ENCODE measurements at places on chromosomes 1 and 21.

- no peak for DNase-seq
These were observed 2.1 kb upstream of the S100A10 start for GRCh38 chr1:151995774-151996173.

- no peak for DNase-seq
These were observed 90.9 kb downstream of the LRRC8C start for GRCh38 chr1:89723863-89724262.

DNA sequence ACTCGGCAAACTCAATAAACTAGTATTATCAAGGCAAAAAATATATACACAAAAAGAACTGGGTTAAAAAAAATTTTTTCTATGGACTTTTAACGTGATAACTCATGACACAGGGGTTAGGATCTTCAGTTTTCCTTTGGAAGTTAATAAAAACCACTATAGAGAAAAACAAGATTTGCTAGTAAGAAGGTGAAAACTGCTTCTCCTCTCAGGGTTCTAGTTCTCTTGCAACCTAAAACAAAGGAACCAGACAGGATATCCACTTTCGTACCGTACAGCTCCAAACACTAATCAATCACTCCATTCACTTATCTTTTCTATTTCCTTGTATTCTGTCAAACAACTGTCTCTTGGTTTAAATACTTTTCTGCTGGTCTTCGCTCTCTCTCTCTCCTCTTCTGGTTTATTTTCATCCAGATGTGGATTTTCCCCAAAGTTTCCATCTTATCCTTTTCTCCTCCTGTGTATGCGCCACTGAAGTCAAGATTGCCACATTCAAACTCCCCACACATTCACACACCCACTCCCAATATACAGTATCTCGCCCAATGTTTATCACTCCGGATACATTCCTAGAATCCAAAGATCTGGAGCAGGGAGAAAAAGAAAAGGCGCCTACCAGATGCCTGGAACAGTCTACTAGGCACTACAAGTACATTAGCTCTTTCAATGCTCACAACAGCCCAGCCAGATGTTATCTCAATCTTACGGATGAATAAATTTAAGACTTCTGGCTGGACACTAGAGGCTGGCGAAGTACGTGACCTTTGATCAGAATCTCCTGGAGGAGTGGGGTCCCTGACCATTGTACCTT is 775 bp upstream of the PRPF38B start:
- no peak for DNase-seq

- DNase-seq, result no peak
These were observed 139.0 kb downstream of the GLIS1 start for GRCh38 chr1:53600001-53600400.

GRCh38 chr1:116738673-116739370 is 15.4 kb upstream of the CD2 start:
- peak; percentile 90 for DNase-seq

DNA sequence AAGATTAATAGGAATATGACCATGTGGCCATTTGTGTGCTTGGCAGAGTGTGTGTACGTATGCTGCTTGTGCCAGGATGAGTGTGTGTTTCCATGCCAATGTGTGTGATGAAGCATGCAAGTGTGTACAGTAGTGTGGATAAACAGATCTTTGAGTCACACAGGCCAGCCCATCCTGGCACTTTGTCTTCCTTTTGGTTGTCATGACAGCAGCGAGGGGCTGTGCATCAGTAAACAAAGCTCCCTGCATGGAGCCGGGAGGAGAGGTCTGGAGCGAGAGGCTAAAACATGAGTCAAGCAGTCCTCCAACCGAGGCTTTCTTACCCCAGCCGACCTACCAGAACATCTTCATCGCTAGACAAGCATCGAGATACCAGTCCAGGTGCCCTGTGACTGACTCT is 221.2 kb downstream of the CACNA1E start:
- DNase-seq, result no peak

GRCh38 chr1:33255347-33256220 is 708 bp upstream of the ZNF362 start:
- peak; percentile 64 for DNase-seq

- peak; percentile 53 for DNase-seq
These were observed 4.3 kb downstream of the TCHH start for GRCh38 chr1:152110860-152111514.

DNA sequence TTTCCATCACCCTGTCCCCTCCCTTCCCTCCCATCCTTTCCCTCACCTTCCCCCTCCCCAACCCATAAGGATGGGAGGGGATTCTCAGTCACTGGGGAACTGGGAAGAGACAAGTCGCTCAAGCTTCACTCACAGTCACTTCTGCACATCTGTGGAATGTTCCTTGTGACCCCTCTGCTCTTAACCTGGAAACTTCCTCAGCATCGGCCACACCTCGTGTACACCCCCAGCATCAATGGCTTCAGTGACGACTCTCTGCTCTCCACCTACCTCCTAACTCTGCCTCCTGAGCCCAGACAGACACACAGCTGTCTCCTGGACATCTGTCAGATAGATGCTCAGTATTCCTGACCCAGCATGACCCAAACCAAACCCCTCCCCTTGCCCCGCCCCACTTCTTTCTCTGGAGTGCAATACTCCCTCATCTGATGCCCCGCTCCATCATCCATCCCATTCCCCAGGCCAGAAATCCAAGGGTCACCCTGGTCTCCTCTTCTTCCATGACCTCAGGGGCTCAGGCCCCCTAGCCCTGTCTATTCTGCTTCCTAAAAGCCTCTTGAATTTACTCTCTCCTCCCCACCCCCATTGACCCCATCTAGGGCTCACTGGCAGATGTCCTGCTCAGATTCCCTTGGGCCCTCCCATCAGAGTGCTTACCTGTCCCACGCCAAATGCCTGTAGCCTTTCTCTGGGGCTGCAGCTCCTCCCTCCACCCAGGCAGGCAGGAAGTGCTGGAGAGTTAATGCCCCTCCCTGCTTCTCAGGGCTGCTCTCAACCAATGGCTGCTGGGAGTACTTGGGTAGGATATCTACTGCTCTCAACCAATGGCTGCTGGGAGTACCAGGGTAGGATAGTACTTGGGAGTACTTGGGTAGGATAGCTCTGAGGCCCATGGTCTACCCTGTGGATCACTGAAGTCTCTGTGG is 83.1 kb upstream of the CSF3R start:
- DNase-seq, result no peak

DNA sequence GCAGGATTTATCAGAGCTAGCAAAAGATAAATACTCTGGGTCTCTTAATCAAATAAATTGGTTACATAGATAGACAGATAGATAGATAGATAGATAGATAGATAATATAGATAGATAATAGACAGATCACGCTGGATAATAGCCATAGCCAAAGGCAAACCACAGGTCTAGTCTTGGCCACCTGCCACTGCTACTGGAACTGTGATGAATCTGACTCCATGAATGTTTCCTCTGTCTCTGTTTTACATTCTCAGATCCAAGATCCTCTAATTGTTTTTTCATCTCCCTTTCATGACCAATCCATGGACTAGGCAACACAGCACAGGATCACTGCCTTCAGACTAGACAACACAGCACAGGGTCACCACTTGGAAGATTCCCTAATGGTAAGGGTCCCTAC is 444.7 kb upstream of the NFIA start:
- no peak for DNase-seq

DNA sequence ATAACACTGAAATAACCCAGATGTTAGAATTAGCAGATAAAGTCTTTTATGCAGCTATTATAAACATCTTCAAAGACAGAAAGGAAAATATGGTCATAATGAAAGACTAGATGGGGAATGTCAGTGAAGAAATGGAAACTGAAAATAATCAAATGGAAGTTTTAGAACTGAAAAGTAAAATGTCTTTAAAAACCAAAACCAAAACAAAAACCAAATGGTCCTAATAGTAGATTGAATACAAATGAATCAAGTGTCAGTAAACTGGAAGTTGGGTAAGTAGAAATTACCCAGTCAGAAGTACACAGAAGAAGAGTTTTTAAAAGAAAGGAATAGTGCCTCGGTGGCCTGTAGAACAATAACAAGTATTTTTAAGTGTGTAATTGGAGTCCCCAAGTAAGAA is 72.7 kb downstream of the SYCP1 start:
- no peak for DNase-seq

- DNase-seq, result no peak
These were observed 74.8 kb downstream of the ATP5PO start for GRCh38 chr21:33840771-33841170.

DNA sequence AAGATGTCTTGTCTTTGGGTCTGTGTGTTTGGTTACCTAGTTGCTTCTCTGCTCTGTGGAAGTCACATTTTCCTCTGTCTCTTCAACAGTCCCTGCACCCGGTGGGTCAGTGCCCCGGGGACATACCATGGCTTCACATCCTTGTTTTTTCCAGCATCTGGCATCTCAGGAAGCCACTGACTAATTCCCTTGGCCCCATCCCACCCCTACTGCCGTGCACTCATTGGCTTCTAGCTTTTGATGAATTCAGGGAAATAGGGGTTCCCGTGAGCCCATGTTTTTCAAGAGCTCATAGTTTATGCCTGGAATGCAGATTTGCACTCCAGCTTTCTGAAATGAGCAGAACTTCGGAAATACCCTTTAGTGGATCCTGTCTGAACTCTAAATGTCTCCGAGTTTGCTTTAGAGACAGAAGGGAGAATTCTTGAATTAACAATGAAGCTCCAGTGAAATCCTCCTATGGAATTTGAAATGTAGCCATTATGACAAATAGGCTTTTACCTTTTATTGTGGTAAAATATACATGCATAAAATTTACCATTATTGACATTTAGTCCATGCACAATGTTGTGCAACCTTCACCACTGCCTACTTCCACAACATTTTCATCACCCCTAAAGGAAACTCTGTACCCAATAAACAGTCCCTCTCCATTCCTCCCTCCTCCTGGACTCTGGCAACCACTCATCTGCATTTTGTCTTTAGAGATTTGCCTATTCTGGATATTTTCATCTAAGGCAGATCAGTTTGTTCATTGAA is 67.5 kb downstream of the CLIC6 start:
- DNase-seq, result no peak

DNA sequence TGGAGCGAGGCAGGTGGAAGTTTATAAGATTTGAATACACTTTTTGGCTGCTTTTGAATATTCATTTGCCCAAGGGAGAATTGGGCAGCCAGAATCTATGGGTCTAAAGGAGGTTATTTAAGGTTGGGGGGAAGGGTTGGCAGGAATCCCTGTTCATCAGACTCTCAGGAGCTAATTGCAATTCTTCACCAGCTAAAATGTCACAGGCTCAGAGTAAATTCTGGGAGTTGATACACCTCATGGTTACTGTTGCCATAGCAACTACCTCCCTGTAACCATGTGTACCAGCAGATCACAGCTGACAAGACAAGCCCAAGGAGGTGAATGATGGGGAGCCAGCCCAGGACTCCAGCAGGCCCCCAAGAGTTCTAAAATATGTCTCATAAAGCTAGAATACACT is 75.5 kb downstream of the CAMK2N1 start:
- DNase-seq, result no peak

- no peak for DNase-seq
These were observed 58.2 kb downstream of the GADD45A start for GRCh38 chr1:67743072-67743725.

- DNase-seq, result no peak
These were observed 66.4 kb upstream of the CCDC190 start for GRCh38 chr1:162927421-162927820.

- DNase-seq, result no peak
These were observed 40.0 kb upstream of the OSBPL9 start for GRCh38 chr1:51576923-51577322.

- no peak for DNase-seq
These were observed 64.8 kb downstream of the TP53BP2 start for GRCh38 chr1:223780949-223781348.

GRCh38 chr1:211111351-211111750 is 22.6 kb downstream of the KCNH1 start:
- no peak for DNase-seq

DNA sequence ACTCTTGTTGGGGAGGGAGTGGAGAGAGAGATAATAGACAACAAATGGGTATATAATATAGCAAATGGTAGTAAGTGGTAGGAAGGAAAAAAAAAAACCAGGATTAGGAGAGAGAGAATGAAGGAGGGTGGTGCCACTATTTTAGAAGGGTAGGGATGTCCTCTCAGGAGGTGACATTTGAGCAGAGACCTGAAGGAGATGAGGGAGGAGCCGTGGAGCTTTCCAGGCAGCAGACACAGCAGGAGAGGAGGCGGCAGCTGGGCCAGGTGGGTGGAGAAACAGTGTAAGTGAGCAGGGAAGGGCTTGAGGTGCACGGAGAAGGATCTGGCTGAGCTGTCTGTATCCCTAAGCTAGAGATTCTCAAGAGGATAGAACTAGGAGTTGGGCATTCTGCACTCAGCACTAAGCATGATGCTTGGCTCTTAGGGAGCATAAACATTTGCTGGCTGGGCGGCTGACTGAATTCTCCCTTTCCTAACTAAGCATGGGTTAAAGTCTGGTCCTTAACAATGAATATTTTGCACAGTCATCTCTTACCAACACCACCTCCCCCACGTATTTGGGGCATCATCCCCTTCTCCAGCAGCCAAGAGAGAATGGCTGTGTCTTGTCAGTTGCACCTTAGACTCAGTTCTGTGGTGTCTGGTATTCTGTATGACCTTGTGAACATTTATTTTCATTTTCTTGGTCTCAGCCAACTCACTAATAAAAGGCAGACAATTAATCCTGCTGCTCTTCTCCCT is 27.6 kb upstream of the SARS1 start:
- DNase-seq, result no peak

- DNase-seq, result no peak
These were observed 29.7 kb downstream of the EPHA2 start for GRCh38 chr1:16126160-16126559.

DNA sequence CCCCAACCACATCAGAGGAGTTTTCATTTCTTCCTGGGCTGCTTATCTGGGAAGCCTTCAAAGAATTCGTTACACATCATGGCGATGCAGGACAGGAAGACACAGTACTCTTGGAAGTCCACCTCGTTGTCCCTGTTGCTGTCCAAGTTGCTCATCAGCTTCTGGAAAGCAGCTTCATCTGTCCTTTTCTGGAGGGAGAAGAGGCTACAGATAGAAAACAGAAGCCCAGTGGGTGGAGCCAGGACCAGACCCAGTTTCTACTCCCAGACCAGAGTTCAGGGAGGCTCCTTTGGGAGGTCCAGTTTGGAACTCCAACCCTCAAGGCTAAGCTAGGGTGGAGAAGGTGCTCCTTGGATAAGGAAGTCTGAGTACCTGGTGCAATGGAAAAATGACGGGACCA is 1.9 kb downstream of the S100A4 start:
- DNase-seq, result no peak

GRCh38 chr1:149934356-149934755 is 2.3 kb downstream of the MTMR11 start:
- no peak for DNase-seq

- peak; percentile 28 for DNase-seq
These were observed 4.3 kb downstream of the PIK3CD start for GRCh38 chr1:9655836-9656235.

Data from activated CD4-positive, alpha-beta T cell treated with anti-CD3 and anti-CD28 coated beads, Interleukin-2, Interleukin-6, amounts not matched to agents 100 ng/mL and 50 ng/mL, durations not matched to agents 16 hours and 8 hours (primary cell).